CD14-positive monocyte (primary cell): ENCODE measurements at places on chromosomes 11 and 22. TPM values are rescaled to one million over a fixed set of nuclear protein-coding genes. Genes with fewer than 3 reads are reported as not detected.

Gene PHLDA2
- polyA plus RNA-seq, result 4.7 TPM

DNA sequence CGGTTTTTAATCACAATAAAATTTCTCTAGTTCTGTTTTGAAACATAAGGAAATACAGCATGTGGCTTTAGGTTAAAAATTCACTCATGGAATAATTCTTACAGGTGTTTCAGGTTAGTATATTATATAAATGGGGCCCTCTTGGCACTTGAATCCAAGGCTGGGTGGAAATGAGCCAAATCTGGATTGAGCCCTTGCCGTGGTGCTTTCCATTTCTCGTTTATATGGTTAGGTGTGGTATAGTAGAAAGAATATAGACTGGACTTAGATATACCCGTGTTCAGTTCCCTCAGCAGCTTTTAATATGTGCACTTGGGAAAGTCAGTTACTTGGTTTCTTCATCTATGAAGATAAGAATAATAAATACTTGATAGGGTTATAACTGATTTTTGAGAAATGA lies 16.0 kb downstream of the ZFP91 start:
- H3K27ac ChIP-seq, result no peak overlapping the region
- peaks cover 10% of the 10 kb centered on the region for H3K36me3 ChIP-seq
- H3K27me3 ChIP-seq, result no peaks in the 10 kb centered on the region
- H3K4me3 ChIP-seq, result no peak overlapping the region

- H3K4me3 ChIP-seq, result no peak overlapping the region
- no peak for DNase-seq
- H3K27me3 ChIP-seq, result no peaks in the 10 kb centered on the region
- peaks cover 13% of the 10 kb centered on the region for H3K4me1 ChIP-seq
- no peak overlapping the region for H3K27ac ChIP-seq
- H3K36me3 ChIP-seq, result no peaks in the 10 kb centered on the region
Observed at GRCh38 chr11:94773842-94774241, 5.7 kb downstream of the AMOTL1 start.

DNA sequence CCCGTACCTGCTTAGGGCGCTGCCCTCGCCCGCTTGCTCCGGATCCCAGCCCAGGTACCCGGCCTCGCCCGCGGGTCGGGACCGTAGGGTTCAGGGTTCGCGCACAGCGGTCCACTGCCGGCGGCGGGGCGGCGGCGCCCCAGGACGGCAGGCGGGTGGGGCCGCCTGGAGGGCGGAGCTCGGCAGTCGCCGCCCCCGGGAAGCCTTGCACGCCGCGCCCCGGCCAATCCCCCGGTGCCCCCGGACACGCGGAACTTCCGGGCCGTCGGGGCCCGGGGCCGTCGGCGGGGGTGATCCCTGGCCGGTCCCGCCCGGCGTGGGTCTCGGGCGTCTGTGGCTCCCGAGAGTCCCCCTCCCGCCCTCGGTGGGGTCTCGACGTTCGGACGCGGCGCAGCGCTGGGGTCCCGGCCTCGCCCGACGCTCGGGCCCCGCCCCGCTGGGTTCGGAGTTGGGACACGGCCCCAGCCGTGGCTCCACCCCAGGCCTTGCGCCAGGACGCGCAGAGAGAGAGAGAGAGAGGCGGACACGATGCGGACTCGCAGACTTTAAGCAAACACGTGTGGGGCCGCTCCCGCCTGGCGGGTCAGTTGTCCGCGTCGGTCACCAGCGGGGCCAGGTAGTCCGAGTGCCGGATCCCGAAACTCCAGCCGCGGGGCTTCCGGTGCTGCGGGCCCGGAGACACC lies at the start of gene TYMP:
TSS of gene TYMP (minus strand) at position 116 of the 683 bp plus-strand sequence. CDS start 303 bp downstream, outside the sequence.
- peaks cover 61% of the 10 kb centered on the region for H3K4me1 ChIP-seq
- no peaks in the 10 kb centered on the region for H3K27me3 ChIP-seq
- H3K27ac ChIP-seq, result peak within 1 kb of the TSS; percentile 100
- DNase-seq, result peak; percentile 91
- H3K4me3 ChIP-seq, result peak within 1 kb of the TSS; percentile 99
- peaks cover 16% of the 10 kb centered on the region for H3K36me3 ChIP-seq

DNA sequence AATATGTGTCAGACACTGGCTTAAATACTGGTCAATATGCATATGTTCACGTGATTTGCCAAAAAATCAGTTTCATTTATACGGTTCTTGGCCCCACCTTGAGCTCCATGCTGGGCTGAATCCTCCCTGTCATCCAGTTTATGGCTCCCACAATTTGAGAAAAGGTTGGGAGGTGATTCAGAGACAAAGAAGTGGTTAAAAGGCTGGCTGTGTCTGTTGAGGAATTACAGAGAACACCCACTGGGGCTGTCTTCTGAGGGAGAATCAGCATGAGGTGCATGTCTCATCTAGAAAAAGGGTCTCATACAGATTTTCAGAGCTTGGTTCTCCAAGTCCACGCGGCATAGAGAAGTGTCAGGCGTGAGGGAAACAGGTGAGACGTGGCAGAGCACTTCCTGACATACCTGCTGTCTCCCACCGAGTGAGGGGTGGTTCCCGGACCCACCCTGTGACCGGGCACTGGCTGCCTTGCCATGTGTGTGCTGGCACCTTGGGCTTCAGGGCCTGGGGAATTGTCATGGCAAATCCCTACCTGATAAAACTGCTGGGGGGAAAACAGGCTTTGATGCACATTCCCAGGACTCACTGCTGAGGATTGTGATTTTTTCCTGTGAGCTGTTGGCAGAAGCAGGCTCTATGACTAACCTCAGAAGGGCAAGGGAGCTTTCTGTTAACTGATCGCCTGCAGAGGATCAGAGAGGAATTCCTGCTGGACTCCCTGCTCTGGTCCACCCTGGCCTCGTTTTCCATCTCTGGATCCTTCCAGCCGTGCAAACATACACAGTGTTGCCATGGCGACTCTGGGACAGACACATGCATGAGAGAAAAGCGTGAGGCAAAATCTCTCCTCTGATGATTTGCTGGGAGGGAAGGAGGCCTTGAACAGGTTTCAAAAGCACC lies 223.6 kb downstream of the ADAMTS15 start:
- no peaks in the 10 kb centered on the region for H3K27me3 ChIP-seq
- DNase-seq, result no peak
- H3K36me3 ChIP-seq, result no peaks in the 10 kb centered on the region
- H3K27ac ChIP-seq, result no peak overlapping the region
- no peak overlapping the region for H3K4me3 ChIP-seq

DNA sequence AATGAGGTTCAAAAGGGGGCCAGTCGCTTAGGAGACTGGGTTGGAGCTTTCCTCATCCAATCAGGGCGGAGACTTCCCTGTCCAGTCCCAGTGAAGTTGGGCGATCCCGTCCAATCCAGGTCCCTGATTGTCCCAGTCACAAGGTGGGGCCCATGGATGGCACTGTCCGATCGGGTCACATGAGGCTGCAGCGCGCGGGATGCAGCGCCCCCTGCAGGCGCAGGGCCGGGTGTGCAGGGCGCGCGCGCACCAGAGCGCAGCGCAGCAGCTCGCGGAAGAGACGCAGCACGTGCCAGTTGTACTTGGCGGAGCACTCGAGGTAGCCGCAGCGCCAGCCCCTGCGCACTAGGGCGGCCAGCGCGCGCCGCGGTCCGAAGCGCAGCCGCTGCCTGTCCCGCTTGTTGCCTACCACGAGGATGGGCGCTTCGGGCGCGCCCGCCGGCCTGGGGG lies 2.3 kb downstream of the RASL10A start:
- no peak overlapping the region for H3K4me3 ChIP-seq
- H3K4me1 ChIP-seq, result peaks cover 39% of the 10 kb centered on the region
- DNase-seq, result peak; percentile 62

GRCh38 chr11:93394488-93394887 lies 63.9 kb downstream of the DEUP1 start:
- H3K36me3 ChIP-seq, result no peaks in the 10 kb centered on the region
- no peak overlapping the region for H3K4me3 ChIP-seq
- DNase-seq, result no peak
- no peaks in the 10 kb centered on the region for H3K27me3 ChIP-seq
- H3K4me1 ChIP-seq, result no peaks in the 10 kb centered on the region

DNA sequence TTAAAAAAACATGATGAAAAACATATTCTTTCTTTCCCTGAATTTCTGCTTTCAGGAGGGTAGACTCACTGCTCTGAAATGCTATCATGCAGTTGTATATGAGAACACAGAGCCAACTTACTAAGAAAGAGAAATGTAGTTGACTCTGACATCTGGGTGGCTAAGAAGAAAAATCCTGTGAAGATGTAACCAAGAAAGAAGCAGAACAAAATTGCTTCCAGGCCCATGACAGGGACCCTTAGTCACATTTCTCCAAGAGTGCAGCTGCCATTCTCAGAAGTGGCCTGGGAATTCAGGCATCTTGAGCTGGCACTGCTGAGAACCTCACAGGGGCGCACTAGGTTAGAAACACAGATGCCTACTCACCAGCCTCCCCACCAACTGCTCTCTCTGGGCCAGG lies 73.6 kb downstream of the RPL27A start:
- no peaks in the 10 kb centered on the region for H3K36me3 ChIP-seq
- H3K27me3 ChIP-seq, result no peaks in the 10 kb centered on the region
- H3K4me1 ChIP-seq, result peaks cover 9% of the 10 kb centered on the region
- H3K4me3 ChIP-seq, result no peak overlapping the region
- no peak overlapping the region for H3K27ac ChIP-seq
- no peak for DNase-seq

DNA sequence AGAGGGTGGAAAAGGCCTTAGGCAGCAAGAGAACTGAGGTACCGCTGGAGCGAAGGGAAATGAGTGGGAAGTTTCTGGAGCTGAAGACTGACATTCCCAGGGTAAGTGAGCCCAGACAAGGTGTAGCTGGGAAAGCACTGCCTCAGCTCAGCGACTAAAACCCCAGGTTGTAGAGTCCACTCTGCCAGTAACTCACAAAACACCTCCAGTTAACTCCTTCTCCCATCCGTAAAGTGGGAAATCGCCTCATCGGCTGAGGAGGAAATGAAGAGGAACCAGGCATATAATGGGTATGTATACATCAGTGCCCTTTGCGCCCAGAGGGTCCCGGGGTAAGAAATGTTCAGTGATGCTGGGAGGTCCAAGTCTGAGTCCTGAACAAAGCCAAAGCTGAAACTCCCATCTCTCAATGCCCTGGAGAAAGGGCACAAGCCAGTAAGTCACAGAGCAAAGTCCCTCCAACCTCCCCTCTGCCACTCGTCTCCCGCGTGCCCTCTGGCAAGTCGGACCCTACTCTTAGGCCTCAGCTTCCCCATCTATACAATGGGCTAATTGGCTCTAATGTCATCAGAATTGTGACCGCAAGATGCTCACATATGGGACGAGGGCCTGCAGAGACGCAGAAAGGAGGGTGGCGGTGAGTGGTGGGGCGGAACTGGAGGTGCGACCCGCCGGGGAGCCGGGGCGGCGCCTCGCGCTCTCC lies 588 bp downstream of the VPS37C start:
- H3K4me3 ChIP-seq, result peak overlapping the region; percentile 56
- H3K27ac ChIP-seq, result peak overlapping the region; percentile 100
- peaks cover 12% of the 10 kb centered on the region for H3K36me3 ChIP-seq
- no peaks in the 10 kb centered on the region for H3K27me3 ChIP-seq

- peaks cover 8% of the 10 kb centered on the region for H3K4me1 ChIP-seq
- no peak overlapping the region for H3K27ac ChIP-seq
- DNase-seq, result no peak
Observed at GRCh38 chr11:123135863-123136446, 59.1 kb downstream of the CLMP start.

DNA sequence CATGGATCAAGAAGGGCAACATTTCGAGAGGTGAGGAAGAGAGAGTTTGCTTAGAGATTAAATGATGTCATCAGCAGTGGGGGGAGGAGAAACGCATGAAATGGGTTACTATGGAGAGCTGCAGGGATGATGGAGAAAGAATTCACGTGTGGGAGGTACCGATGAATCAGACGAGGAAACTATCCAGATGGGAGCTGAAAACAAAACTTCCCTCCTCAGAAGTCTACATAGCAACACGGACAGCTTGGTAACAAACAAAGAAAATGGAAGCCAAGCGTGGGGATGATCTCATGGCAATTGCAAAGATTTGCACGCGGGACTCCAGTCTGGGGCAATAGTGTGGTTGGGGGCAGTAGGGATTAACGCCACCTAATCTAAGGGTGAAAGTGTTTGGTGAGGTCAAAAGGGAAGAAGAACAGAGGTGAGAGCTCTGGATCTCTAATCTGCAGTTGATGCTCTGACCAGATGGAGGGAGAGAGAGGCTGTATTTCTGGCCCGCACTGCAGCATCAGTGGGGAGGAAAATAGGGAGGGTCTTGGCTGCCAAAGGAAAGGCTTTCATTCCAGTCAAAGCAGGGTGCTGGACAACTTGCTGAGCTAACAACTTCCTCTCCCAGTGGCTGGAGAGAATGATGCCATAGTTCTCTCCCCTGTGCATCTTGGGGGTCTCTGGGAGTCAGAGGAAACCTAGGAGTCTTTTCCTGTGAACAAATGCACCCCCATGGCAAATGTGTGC lies 43.4 kb upstream of the CSNK2A3 start:
- no peak for DNase-seq
- no peaks in the 10 kb centered on the region for H3K36me3 ChIP-seq
- H3K4me1 ChIP-seq, result no peaks in the 10 kb centered on the region
- H3K4me3 ChIP-seq, result no peak overlapping the region
- peaks cover 10% of the 10 kb centered on the region for H3K27me3 ChIP-seq

GRCh38 chr11:107250017-107250416 lies 207.6 kb downstream of the CWF19L2 start:
- H3K36me3 ChIP-seq, result no peaks in the 10 kb centered on the region
- DNase-seq, result no peak
- H3K4me3 ChIP-seq, result no peak overlapping the region
- H3K4me1 ChIP-seq, result no peaks in the 10 kb centered on the region
- H3K27me3 ChIP-seq, result no peaks in the 10 kb centered on the region
- no peak overlapping the region for H3K27ac ChIP-seq

GRCh38 chr11:71329786-71330185 lies 77.4 kb upstream of the SHANK2 start:
- no peak overlapping the region for H3K27ac ChIP-seq
- H3K36me3 ChIP-seq, result no peaks in the 10 kb centered on the region
- H3K27me3 ChIP-seq, result no peaks in the 10 kb centered on the region
- no peak for DNase-seq
- no peaks in the 10 kb centered on the region for H3K4me1 ChIP-seq
- no peak overlapping the region for H3K4me3 ChIP-seq

DNA sequence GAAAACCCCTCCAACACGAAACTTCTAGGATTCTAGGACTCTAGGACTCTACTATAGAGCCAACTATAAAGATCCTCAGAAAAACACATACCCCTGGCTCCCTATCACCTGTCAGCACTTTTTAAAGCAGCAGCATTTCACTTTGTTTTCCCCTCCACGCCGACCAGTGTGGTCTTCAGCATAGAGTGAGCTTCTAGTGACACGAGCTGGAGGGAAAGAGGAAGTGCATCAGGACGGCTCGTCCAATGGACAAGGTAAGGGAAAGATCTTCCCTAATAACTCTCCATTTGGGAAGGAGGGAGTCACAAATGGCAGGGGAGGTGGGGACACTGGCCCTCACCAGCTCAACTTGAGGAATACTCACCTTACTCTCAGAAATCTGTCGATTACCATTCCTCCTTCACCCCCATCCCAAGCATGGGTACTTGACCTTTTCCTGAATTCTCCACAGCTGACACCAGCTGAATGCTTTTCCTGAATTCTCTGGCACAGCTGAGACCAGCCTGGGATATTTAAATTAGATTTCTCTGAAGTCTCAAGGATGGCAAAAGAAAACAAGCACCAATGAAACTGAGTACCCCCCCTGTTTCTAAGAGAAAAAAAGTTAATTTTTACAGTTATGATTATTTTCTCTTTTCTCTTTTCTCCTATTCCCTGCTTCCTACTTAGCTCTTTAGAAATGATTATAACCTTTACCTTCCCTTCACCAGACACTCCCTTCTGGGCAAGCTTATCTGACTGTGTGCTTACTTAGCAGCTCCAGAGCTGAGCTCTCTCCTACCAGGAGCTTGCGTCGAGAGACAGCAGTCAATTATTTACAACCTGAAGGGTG lies 33.3 kb upstream of the NNMT start:
- H3K4me1 ChIP-seq, result peaks cover 28% of the 10 kb centered on the region
- H3K27me3 ChIP-seq, result peaks cover 4% of the 10 kb centered on the region
- H3K4me3 ChIP-seq, result no peak overlapping the region
- peak; percentile 45 for DNase-seq
- H3K27ac ChIP-seq, result no peak overlapping the region
